ENCODE measurements at places on chromosomes 12 and 14.

GRCh38 chr14:31388687-31389413, 31.5 kb downstream of the HEATR5A start:
- DNase-seq, result no peak

GRCh38 chr14:74275241-74275841, 27.4 kb downstream of the ABCD4 start:
- no peak for DNase-seq

GRCh38 chr12:121423682-121424623, 24.0 kb downstream of the RNF34 start:
- no peak for DNase-seq

DNA sequence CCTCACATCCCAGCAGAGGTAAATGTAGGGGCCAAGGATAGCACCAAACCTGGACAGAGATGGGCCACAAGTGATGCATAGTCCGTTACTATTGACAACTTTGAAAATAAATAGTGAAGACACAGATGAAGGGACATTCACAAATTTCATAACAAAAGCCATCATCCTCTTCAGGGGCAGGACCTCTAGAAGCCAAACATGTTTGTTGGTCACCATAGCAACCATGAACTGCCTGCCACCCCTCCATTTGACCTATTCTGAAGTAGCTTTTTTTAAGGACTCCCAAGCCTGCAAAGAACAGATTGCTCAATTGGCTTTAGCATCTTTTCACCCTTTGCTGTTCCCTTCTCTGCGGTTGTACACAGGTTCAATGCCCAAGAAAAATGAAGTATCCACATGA, 35.7 kb upstream of the MDM1 start:
- no peak for DNase-seq
